Testis (tissue), 5 donors: ENCODE measurements at places on chromosomes 6 and 20. TPM values are rescaled to one million over a fixed set of nuclear protein-coding genes. Genes with fewer than 3 reads are reported as not detected.

STX11 gene
- 4.6 TPM for polyA plus RNA-seq

JAG1 gene
- polyA plus RNA-seq, result 17.4 TPM

SIRPB1 gene
- polyA plus RNA-seq, result 0.84 TPM

TRIM15 gene
- polyA plus RNA-seq, result 1.1 TPM

UNC5CL gene
- 3.1 TPM for polyA plus RNA-seq

RBPJL gene
- 0.26 TPM for polyA plus RNA-seq

CLPSL1 gene
- not detected for polyA plus RNA-seq

BPIFB1 gene
- 5.8 TPM for polyA plus RNA-seq

FAM8A1 gene
- 39.7 TPM for polyA plus RNA-seq

NFATC2 gene
- 7.5 TPM for polyA plus RNA-seq

ZC3H12D gene
- 0.61 TPM for polyA plus RNA-seq

INSM1 gene
- polyA plus RNA-seq, result 0.84 TPM

FLRT3 gene
- polyA plus RNA-seq, result 3.0 TPM

KCNQ5 gene
- 0.73 TPM for polyA plus RNA-seq

MCCD1 gene
- not detected for polyA plus RNA-seq

HSPA1L gene
- polyA plus RNA-seq, result 103 TPM

GGT7 gene
- polyA plus RNA-seq, result 13.4 TPM

BNIP5 gene
- 0.96 TPM for polyA plus RNA-seq

TINAG gene
- not detected for polyA plus RNA-seq

NMBR gene
- polyA plus RNA-seq, result 3.5 TPM

TRIM10 gene
- 0.17 TPM for polyA plus RNA-seq

GLP1R gene
- polyA plus RNA-seq, result 0.09 TPM

DSN1 gene
- 38.6 TPM for polyA plus RNA-seq

ARG1 gene
- polyA plus RNA-seq, result 0.34 TPM

SUMO4 gene
- not detected for polyA plus RNA-seq

GJA1 gene
- 81.2 TPM for polyA plus RNA-seq

HSPA12B gene
- 8.0 TPM for polyA plus RNA-seq

PPP1R3D gene
- polyA plus RNA-seq, result 4.7 TPM

CLPSL2 gene
- polyA plus RNA-seq, result not detected

SNAI1 gene
- polyA plus RNA-seq, result 4.0 TPM

SLC26A8 gene
- 160 TPM for polyA plus RNA-seq

SASH1 gene
- polyA plus RNA-seq, result 12.1 TPM

CDH4 gene
- polyA plus RNA-seq, result 1.4 TPM

OR14J1 gene
- polyA plus RNA-seq, result not detected

KIFC1 gene
- polyA plus RNA-seq, result 20.2 TPM

EMILIN3 gene
- 14.8 TPM for polyA plus RNA-seq

SIRPB2 gene
- 1.5 TPM for polyA plus RNA-seq

IL17F gene
- polyA plus RNA-seq, result not detected

FKBP5 gene
- polyA plus RNA-seq, result 86.8 TPM

BANF2 gene
- 133 TPM for polyA plus RNA-seq
